ENCODE measurements at places on chromosomes 7 and 10.

DNA sequence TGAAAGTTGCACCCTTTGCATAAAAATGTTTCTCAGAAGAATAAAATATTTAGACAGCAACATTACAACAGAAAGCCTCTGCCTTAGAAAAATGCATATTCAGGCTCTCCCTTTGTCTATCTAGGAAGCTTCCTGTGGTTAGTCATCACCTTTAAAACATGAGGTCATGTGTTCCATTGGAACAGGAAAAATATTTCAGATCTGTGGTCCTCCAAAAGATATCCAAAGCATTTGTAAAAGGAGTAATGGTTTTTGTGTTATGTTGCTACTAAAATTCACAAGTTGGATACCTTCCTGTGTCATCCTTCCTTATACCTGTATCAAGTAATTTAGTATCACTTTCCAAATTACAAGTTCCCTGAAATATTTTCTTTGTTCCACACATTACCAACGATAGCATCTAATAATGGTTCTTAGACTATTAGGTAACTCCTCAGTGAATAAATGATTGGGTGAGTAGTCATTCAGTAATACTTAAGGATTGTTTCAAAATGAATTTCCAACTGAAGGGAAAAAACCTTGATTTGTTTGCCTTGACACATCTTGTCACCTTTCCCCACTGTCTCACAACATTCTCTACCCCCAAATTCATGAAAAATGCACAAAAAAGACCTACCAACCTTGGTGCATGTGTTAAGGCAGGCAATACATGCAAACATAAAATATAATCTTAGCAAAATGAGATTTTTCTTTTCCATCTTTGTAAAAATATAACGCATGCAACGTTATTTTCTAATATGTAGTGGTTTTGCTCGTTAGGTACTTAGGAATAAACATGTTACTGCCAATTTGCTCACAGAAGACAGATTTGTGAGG, 19.7 kb upstream of the RHOBTB1 start:
- DNase-seq = no peak

- peak; percentile 52 for DNase-seq
These were observed 51.6 kb downstream of the SMKR1 start for GRCh38 chr7:129553899-129554461.

- no peak for DNase-seq
These were observed 197.4 kb downstream of the AHR start for GRCh38 chr7:17495655-17496394.

DNA sequence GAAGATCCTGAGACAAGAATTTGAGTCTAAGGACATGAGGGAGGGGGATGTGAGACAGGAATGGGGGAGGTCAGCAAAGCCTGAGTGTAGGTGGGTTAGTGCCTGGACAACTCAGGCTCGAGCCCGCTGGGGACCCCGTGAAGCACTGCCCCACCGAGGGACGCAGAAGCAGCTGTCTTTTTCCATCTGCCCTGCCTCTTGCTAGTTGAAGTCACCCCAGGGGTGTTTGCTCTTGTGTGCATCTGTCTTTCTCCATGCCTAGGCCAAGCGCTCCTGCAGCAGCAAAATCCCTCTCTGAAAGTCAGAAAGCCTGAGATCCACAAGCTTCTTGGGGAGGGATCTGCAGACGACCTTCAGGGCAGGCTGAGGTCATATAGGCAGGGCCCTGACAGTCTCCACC, 79.0 kb upstream of the CELF2 start:
- no peak for DNase-seq

GRCh38 chr10:72026278-72027111, 61.9 kb downstream of the SPOCK2 start:
- no peak for DNase-seq

GRCh38 chr7:144785521-144785920, 50.3 kb downstream of the TPK1 start:
- no peak for DNase-seq

DNA sequence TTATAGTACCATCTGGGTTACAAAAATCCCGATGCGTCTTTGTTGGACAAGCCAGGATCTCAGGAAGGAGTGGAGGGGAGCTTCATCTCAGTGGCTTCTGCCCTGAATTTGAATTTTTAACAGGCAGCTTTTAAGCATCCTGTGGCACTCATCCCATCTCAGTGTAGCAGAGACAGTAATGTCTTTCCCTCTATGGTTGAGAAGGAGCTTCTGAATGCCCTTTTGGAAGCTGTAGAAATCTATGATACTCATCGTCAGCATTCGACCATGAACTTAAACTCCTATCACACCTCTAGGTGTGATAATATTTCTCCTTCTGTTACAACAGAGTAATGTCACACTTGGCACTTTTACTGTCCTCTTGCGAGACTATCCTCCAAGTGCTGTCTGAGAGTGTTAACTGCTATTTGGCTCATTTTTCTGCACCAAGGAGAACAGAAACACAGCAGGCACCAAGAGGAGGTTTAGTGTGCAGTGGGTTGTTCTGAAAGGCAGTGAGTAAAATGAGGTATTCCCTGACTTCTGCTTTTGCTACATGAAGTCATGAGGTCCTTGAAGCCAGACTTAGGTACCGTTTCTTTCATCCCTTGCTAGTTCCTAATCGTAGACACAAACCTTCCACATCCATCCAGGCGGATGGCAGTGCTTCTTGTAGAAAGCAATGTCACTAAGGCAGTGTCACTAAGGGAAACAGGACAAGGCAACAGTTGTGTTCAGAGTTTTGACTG, 177.4 kb downstream of the CELF2 start:
- DNase-seq = no peak

DNA sequence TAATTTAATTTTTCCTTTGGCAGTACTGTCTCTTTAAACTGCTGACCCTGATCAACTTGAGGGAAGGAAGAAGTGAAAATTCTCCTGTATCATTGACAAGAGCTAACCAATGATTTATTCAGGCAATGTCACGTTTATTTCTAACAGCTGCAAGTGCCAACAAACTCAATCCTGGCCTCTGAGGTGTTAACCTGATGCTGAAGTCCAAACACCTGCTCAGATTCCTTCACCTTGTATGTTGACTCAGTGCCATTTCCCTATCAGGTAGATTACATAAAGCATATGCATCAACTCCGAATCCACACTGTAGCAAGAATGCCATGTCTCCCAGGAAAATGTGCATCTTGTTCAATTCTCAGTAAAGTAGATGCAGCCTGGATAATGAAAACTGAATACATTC, 820.0 kb downstream of the XPNPEP1 start:
- no peak for DNase-seq

GRCh38 chr7:2411049-2411448, 7.6 kb downstream of the CHST12 start:
- no peak for DNase-seq

- no peak for DNase-seq
These were observed 19.7 kb downstream of the CYTH3 start for GRCh38 chr7:6252748-6253147.

DNA sequence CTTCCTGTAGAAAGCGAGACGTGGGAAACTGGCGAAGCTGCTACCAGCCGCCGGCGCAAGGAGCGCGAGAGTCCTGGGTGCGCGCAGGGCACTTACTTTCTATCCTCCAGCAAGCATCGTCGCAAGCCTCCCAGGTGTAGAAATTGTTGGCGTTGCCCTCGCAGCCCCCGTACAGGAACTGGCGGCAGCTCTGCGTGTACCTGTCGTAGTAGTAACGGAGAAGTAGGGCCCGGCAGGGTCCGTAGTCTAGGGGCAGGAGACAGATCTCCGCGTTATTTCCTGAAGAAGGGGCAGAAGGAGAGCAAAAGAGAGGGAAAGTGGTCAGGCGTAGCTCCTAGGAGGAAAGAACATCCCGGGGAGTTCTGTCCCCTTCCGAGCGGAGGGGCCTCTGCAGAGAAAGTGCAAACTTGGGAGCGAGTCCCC, 501 bp downstream of the TFPI2 start:
- no peak for DNase-seq

- DNase-seq = no peak
These were observed 12.0 kb upstream of the COMTD1 start for GRCh38 chr10:75247797-75248196.

Measured in CD4-positive, alpha-beta T cell treated with Interleukin-4 for 4 hours (primary cell).